ENCODE measurements at places on chromosomes 1 and 21. TPM values are rescaled to one million over a fixed set of nuclear protein-coding genes. Genes with fewer than 3 reads are reported as not detected.
A peak's percentile ranks its signal among the peaks of the same experiment; 100 is the strongest.

Gene HEYL
- polyA plus RNA-seq: 6.4 TPM

GRCh38 chr1:57605933-57606332 lies 182.1 kb upstream of the DAB1 start:
- no peaks in the 10 kb centered on the region for H3K36me3 ChIP-seq
- no peaks in the 10 kb centered on the region for H3K4me1 ChIP-seq
- no peak overlapping the region for H3K4me3 ChIP-seq
- H3K27me3 ChIP-seq: no peaks in the 10 kb centered on the region

- H3K27me3 ChIP-seq: no peaks in the 10 kb centered on the region
- H3K27ac ChIP-seq: no peak overlapping the region
- no peaks in the 10 kb centered on the region for H3K36me3 ChIP-seq
- no peak for DNase-seq
- H3K4me3 ChIP-seq: no peak overlapping the region
Measured at GRCh38 chr1:99658031-99658290, 12.0 kb downstream of the PALMD start.

Gene FMO4
- 27.1 TPM for polyA plus RNA-seq

GRCh38 chr1:54519709-54520108 lies 28.3 kb upstream of the ACOT11 start:
- no peak overlapping the region for H3K4me3 ChIP-seq
- no peaks in the 10 kb centered on the region for H3K27me3 ChIP-seq
- no peaks in the 10 kb centered on the region for H3K36me3 ChIP-seq
- H3K27ac ChIP-seq: no peak overlapping the region

DNA sequence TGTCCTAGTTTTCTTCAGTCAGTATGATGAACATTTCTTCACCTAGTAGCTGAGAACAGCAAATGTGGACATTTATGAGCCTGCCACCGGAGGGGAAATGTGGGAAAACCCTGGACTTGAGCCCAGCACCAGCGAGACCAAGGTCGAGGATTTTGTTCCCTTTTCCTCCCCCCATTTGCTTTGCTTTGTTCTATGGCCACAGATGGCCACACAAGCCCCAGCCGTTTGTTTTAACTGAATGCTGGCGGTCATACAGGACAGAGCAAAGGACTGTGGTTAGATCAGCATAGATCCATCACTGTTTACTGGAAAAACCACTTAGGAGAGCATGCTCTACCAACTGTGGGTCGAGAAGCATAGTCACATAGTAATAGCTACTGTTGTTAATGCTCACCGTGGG lies 20.9 kb downstream of the SH2D2A start:
- DNase-seq: no peak
- no peak overlapping the region for H3K27ac ChIP-seq
- H3K36me3 ChIP-seq: peaks cover 89% of the 10 kb centered on the region
- no peak overlapping the region for H3K4me3 ChIP-seq

Gene LCE1E
- not detected for polyA plus RNA-seq

GRCh38 chr1:3590951-3591865 lies 20.1 kb downstream of the MEGF6 start:
- H3K4me3 ChIP-seq: no peak overlapping the region
- peaks cover 8% of the 10 kb centered on the region for H3K4me1 ChIP-seq
- no peak for DNase-seq
- H3K27me3 ChIP-seq: no peaks in the 10 kb centered on the region
- H3K36me3 ChIP-seq: no peaks in the 10 kb centered on the region
- H3K27ac ChIP-seq: no peak overlapping the region

GRCh38 chr1:160024195-160024905 lies 7.4 kb downstream of the PIGM start:
- H3K4me1 ChIP-seq: peaks cover 11% of the 10 kb centered on the region
- no peak overlapping the region for H3K4me3 ChIP-seq
- H3K27me3 ChIP-seq: no peaks in the 10 kb centered on the region
- no peak overlapping the region for H3K27ac ChIP-seq

Gene SLC45A1
- 2.0 TPM for polyA plus RNA-seq

Gene ZNF436
- polyA plus RNA-seq: 22.2 TPM

GRCh38 chr1:39088658-39089057 lies 62.5 kb downstream of the NDUFS5 start:
- H3K27me3 ChIP-seq: peaks cover 6% of the 10 kb centered on the region
- DNase-seq: no peak
- H3K27ac ChIP-seq: no peak overlapping the region
- no peaks in the 10 kb centered on the region for H3K36me3 ChIP-seq

GRCh38 chr1:156123356-156124196 lies 9.1 kb downstream of the LMNA start:
- H3K4me3 ChIP-seq: no peak overlapping the region
- no peaks in the 10 kb centered on the region for H3K27me3 ChIP-seq
- H3K4me1 ChIP-seq: peaks cover 84% of the 10 kb centered on the region
- DNase-seq: peak; percentile 97
- peaks cover 13% of the 10 kb centered on the region for H3K36me3 ChIP-seq

GRCh38 chr1:204045430-204045829 lies 27.5 kb upstream of the SOX13 start:
- H3K4me1 ChIP-seq: peaks cover 5% of the 10 kb centered on the region
- no peak overlapping the region for H3K4me3 ChIP-seq
- H3K27me3 ChIP-seq: no peaks in the 10 kb centered on the region
- no peak overlapping the region for H3K27ac ChIP-seq
- no peak for DNase-seq
- no peaks in the 10 kb centered on the region for H3K36me3 ChIP-seq

DNA sequence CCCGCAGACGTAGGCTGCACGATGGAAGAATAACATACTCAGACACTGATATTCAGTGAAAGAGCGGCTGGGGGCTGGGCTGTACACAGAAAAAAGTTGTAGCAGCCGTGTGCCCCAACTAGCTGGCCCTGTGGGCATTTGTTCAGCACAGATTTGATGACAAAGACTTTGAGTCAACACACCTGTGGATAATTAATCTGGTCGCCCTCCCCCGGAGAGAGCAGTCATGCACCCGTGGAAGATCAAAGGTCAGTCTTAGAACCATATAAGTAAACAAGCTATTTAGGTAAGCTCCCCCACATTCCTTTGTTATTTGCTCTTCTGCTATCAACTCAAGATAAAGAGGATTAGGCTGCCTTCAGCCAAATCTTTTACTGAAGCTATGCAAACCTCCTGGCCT lies 148.4 kb upstream of the HMCN1 start:
- DNase-seq: peak; percentile 22
- no peaks in the 10 kb centered on the region for H3K36me3 ChIP-seq
- no peaks in the 10 kb centered on the region for H3K27me3 ChIP-seq
- H3K27ac ChIP-seq: no peak overlapping the region
- H3K4me3 ChIP-seq: no peak overlapping the region

GRCh38 chr1:32877211-32878110 lies 6.7 kb upstream of the FNDC5 start:
- no peak overlapping the region for H3K27ac ChIP-seq
- H3K27me3 ChIP-seq: peaks cover 2% of the 10 kb centered on the region
- DNase-seq: no peak
- no peaks in the 10 kb centered on the region for H3K36me3 ChIP-seq
- no peak overlapping the region for H3K4me3 ChIP-seq

DNA sequence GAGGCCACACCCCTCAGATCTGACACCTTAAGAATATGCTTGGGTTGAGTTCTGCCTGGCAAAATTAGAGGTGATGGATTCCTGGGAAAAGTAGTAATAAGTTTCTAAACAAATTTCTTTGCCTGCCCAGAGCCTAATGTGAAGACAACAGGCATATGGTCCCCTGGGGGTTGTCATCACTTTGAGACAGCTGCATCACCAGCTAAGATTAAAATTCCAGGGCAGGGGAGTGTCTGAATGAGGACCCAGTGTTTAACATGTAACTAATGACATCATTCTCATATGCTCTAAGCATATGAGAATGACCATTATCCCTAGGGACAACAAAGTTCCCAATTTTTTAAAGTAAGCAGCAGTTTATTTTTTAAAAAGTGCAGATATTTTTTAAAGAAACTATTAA lies 432.2 kb downstream of the PCP4 start:
- H3K27me3 ChIP-seq: no peaks in the 10 kb centered on the region
- DNase-seq: no peak
- no peak overlapping the region for H3K27ac ChIP-seq
- no peaks in the 10 kb centered on the region for H3K36me3 ChIP-seq
- no peak overlapping the region for H3K4me3 ChIP-seq
- no peaks in the 10 kb centered on the region for H3K4me1 ChIP-seq

GRCh38 chr21:24514081-24514733 lies 1093.1 kb downstream of the MRPL39 start:
- H3K36me3 ChIP-seq: no peaks in the 10 kb centered on the region
- DNase-seq: no peak
- H3K4me3 ChIP-seq: no peak overlapping the region
- H3K4me1 ChIP-seq: no peaks in the 10 kb centered on the region
- H3K27ac ChIP-seq: no peak overlapping the region
- H3K27me3 ChIP-seq: no peaks in the 10 kb centered on the region

Gene LCE3E
- not detected for polyA plus RNA-seq

- no peak overlapping the region for H3K27ac ChIP-seq
- H3K4me3 ChIP-seq: no peak overlapping the region
- DNase-seq: peak; percentile 76
- H3K36me3 ChIP-seq: no peaks in the 10 kb centered on the region
- peaks cover 5% of the 10 kb centered on the region for H3K4me1 ChIP-seq
Measured at GRCh38 chr1:40338745-40339419, 21.8 kb upstream of the COL9A2 start.

- no peak for DNase-seq
Measured at GRCh38 chr21:32653326-32653901, 41.2 kb upstream of the CFAP298 start.

Gene FAM89A
- 4.1 TPM for polyA plus RNA-seq

DNA sequence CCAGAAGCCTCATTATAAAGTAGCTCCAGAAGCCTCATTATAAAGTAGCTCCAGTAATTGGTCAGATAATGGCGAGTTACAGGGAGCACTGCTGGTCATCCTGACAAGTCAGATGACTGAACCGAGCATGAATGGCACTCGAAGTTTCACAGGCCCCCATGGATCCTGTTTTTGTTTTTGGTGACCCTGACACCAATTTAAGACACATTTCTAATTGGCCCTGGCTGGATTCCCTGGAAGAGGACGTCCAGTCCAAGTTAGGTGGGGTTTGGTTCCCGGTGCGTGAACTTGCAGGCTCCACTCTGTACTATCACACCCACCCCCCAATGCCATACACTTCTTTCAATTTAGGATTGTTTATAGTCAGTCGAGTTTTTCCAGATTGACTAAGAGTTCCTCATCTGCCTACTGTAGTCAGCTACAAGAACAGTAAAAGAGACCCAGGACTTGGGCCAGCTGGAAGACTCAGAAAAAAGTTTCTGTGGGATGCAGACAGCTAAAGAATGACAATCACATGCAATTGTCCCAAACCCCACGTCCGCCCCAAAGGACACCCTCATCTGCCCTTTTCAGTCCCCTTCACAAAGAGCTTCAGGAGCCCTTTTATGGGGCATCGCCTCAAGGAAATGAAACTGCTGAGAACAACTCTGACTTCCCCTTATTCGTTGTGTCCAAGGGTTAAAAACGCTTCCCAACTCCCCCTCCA lies 2.7 kb downstream of the DHRS3 start:
- H3K27me3 ChIP-seq: no peaks in the 10 kb centered on the region
- peak; percentile 46 for DNase-seq
- peak overlapping the region; percentile 96 for H3K4me3 ChIP-seq

- no peaks in the 10 kb centered on the region for H3K27me3 ChIP-seq
- DNase-seq: no peak
- no peaks in the 10 kb centered on the region for H3K36me3 ChIP-seq
- no peaks in the 10 kb centered on the region for H3K4me1 ChIP-seq
- H3K27ac ChIP-seq: no peak overlapping the region
- no peak overlapping the region for H3K4me3 ChIP-seq
Measured at GRCh38 chr1:170714938-170715337, 51.0 kb downstream of the PRRX1 start.

DNA sequence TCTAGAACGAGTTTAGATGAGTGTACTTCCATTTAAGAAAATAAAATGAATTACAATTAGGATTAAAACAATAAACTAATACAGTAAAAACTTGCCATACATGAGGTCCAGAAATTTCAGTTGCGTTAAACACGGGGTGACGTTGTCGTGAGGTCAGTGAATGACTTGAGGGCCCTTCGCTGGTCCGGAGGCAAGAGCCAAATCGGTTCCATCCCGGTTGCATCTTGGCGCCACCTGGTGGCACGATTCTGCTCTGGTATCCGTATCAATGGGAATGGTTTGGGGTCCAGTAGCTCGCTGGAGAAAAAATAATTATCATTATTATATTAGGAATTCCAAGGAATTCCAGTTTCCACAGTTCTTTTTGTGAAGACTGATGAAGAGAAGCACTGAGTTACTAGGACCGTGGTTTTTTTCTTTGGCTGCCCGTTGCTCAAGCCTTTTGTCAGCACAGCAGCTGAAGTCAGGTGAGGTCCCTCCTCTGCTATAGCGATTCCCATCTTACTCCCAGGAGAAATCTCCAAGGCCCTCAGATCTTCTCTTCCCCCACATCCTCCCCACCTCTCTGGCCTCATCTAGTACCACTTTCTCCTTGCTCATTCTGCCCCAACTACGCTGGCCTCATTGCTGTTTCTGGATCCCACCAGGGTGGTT lies 161.4 kb downstream of the SLC35F3 start:
- H3K4me1 ChIP-seq: no peaks in the 10 kb centered on the region
- peak; percentile 25 for DNase-seq
- H3K27ac ChIP-seq: no peak overlapping the region
- H3K4me3 ChIP-seq: no peak overlapping the region
- no peaks in the 10 kb centered on the region for H3K36me3 ChIP-seq

Gene CD2
- 2.0 TPM for polyA plus RNA-seq

All from large intestine (tissue), 12 donors.